ENCODE measurements at places on chromosomes 11 and 22. TPM values are rescaled to one million over a fixed set of nuclear protein-coding genes. Genes with fewer than 3 reads are reported as not detected.

PDE2A gene
- 0.69 TPM for total RNA-seq

SLC1A2 gene
- total RNA-seq: not detected

KRTAP5-10 gene
- not detected for total RNA-seq

GGTLC2 gene
- total RNA-seq: not detected

P2RX6 gene
- not detected for total RNA-seq

TSPAN18 gene
- 8.4 TPM for total RNA-seq

IL17REL gene
- 0.12 TPM for total RNA-seq

CSKMT gene
- total RNA-seq: 35.2 TPM

HSPA8 gene
- 1,315 TPM for total RNA-seq

TRPM5 gene
- total RNA-seq: not detected

RAG2 gene
- total RNA-seq: not detected

OR51B4 gene
- not detected for total RNA-seq

NAALAD2 gene
- total RNA-seq: not detected

TSGA10IP gene
- not detected for total RNA-seq

DDIAS gene
- total RNA-seq: 18.0 TPM

DRD4 gene
- total RNA-seq: 1.0 TPM

DBX1 gene
- not detected for total RNA-seq

VPREB1 gene
- total RNA-seq: not detected

LARGE1 gene
- 0.69 TPM for total RNA-seq

TRIM21 gene
- total RNA-seq: 23.5 TPM

LRRC10B gene
- total RNA-seq: not detected

DERL3 gene
- 7.5 TPM for total RNA-seq

HBG2 gene
- not detected for total RNA-seq

GRIK4 gene
- total RNA-seq: not detected

KLHDC7B gene
- 7.4 TPM for total RNA-seq

MUC2 gene
- not detected for total RNA-seq

All from activated naive CD4-positive, alpha-beta T cell treated with anti-CD3 and anti-CD28 coated beads for 36 hours (primary cell).